Muscle of leg (tissue), 16 donors: ENCODE measurements at places on chromosomes 7 and 10. TPM values are rescaled to one million over a fixed set of nuclear protein-coding genes. Genes with fewer than 3 reads are reported as not detected.

Gene NOS3
- total RNA-seq, result 4.9 TPM

DNA sequence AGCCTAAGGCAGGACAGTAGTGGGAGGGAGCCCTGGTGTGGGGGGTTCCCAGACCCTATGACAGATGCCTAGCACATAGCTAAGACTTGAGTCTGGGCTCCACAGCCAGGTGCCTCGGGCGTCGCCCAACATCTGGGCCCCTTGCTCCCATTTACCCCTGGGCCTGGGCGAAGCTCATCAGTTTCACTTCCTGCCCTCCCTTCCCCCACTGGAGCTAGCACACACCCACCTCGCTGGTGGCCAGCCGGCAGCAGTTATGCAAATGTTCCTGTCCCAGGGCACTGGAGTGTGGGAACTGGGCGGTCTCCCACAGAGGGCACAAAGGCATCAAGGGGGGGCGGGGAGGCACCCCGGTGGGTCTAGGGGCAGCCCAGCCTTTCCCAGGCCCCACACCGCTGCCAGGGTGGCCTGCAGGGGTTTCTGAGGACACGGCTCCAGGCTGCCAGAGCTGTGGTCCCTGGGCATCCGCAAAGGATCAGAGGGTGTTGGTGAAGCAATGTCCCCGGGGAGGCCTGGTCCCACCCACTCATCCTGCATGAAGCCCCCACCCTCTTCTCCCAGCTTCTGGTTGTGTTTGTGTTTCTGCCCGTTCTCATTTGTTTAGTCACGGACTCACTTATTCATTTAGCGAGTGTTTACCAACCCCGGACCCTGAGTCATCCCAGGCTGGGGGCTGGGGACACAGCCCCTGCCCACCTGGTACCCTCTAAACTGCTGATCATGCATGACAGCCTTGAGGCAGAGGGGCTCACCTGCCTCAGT, 20.4 kb downstream of the SH2B2 start:
- peak overlapping the region; percentile 65 for H3K27ac ChIP-seq
- H3K4me3 ChIP-seq, result no peak overlapping the region
- H3K27me3 ChIP-seq, result no peaks in the 10 kb centered on the region
- H3K4me1 ChIP-seq, result peaks cover 49% of the 10 kb centered on the region
- DNase-seq, result peak; percentile 70

Gene PDE1C
- 4.5 TPM for total RNA-seq

DNA sequence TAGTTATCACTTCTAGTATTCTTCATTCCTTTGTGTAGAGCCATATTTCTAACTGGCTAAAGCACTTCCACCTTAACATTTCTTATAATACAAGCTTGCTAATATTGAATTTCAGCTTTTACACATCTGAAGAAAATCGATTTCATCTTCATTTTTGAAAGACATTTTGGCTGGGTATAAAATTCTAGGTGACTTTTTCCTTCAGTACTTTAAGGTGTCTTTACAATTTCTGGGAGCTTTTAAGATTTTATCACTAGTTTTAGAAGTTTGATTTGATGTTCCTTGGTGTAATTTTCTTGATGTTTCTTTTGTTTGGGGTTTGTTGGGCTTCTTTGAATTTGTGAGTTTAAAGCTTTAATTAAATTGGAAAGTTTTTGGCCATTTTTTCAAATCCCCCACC, 38.5 kb upstream of the TMEM168 start:
- H3K36me3 ChIP-seq, result peaks cover 2% of the 10 kb centered on the region
- H3K4me1 ChIP-seq, result no peaks in the 10 kb centered on the region
- H3K27me3 ChIP-seq, result no peaks in the 10 kb centered on the region
- H3K27ac ChIP-seq, result no peak overlapping the region
- no peak overlapping the region for H3K4me3 ChIP-seq
- no peak for DNase-seq

DNA sequence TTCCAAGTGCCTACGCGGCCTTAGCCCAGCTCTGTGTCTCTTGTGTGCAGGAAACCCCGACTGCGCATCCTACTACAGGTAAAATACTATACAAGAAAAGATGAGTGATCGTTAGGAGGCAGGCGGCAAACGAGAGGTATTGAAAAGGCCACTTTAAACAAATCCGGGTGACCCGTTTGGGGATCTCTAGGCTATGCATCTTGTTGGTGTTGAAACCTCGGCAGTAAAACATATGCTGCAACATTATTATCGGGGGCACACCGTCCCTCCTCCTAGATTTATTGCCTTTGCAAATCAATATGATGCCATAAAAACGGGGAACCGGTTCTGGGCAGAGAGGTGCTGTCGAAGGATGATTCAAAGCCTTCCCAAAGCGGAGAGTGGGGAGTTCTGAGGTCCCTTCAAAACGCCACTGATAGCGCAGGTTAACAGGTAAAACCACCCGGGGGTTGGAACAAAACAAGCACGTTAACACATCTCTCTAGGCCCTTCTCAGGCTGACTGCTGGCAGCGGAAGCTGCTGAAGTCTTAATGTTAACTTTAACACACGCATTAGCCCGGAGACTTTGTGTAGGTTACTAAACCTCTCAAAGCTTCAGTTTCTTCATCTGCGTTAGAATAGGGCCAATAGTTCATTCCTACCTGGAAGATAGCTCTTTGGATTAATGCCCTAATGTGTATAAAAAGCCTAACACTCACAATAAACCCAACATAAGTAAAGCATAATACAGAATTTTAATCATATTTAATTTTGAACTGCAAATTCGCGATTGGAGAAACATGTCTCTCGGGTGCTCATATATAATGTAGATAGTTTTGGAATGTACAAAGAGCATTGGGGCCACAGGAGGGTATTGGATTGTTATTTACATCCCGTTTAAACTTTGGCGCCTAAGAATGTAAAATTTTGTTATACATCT, 2.6 kb upstream of the TBX20 start:
- no peak overlapping the region for H3K4me3 ChIP-seq
- no peak for DNase-seq
- H3K27ac ChIP-seq, result no peak overlapping the region
- peaks cover 90% of the 10 kb centered on the region for H3K27me3 ChIP-seq
- no peaks in the 10 kb centered on the region for H3K36me3 ChIP-seq

DNA sequence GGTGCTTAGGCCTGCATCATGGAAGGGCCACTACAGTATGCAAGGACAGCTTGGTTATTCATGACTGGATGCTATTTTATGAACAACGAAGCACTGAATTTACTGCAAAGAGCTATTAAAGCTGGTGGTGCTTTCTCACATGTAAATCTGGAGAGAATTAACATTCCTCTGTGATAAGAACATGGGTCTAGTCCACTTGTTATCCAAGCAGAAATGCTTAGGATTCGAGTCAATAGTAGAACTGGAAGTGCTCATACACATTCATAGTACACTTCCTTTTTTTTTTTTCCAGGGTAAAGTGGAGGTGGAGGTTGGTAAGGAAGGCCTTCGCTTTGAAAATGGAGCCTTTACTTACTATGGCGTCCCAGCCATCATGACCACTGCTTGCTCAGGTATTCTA, 35.0 kb downstream of the CNNM1 start:
- H3K36me3 ChIP-seq, result no peaks in the 10 kb centered on the region
- no peak overlapping the region for H3K4me3 ChIP-seq
- no peak overlapping the region for H3K27ac ChIP-seq
- no peaks in the 10 kb centered on the region for H3K27me3 ChIP-seq
- peak; percentile 19 for DNase-seq
